Stimulated activated CD4-positive, alpha-beta T cell treated with anti-CD3 and anti-CD28 coated beads, TNF-alpha, amount 100 ng/mL, for 1 hour (primary cell): ENCODE measurements at places on chromosomes 4 and X.

GRCh38 chrX:29407357-29407756, 808.0 kb upstream of the MAGEB2 start:
- DNase-seq = no peak

GRCh38 chrX:13487731-13488505, 81.5 kb upstream of the EGFL6 start:
- no peak for DNase-seq

GRCh38 chr4:36997727-36998126, 246.8 kb upstream of the NWD2 start:
- DNase-seq = no peak

DNA sequence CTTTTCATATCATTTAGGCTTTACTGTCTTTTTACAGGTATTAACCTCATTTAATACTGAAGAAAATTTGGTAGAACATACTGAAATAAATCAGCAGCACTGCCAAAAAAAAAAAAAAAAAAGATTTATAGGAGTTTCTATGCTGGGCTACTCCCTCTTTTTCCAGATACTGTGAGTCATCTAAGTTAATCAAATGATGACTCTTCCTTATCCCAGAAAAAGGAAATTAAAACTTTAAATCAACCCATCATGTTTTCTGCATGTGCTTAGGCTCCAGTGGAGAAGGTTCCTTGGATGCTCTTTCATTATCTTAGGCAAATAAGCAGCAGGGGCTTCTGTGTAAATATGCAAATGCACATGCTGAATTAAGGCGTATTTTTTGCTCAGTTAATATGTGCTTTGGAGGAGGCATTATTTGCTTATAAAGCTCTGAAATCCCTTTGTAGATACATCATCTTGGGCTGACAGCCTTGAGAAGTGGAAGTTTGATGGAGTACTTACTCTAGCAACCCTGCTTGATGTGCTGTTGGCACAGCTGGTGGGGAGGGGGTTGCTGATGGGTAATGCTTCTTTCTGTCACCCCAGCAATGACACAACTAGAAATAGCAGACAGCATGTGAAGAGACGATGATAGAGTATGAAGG, 136.1 kb downstream of the C4orf33 start:
- DNase-seq = no peak

GRCh38 chrX:124256216-124256615, 76.2 kb upstream of the TEX13D start:
- no peak for DNase-seq

DNA sequence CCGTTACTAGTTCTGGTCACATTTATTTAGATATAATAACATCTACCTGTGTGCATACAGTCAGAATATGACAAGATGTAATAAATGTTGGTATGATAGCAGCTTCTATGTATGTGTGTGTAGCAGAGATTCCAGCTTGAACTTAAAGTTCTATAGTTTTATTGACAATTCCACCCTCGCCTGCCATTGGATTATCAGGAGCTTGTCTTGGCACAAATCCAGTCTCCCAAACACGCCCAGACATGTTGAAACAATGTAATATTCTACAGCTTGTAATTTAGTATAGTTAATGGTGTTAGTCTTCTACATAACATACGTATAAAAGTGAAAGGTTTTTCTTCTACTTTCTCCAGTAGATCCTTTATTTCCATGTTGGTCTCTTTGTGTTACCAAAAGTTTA, 44.4 kb downstream of the BBS12 start:
- no peak for DNase-seq

DNA sequence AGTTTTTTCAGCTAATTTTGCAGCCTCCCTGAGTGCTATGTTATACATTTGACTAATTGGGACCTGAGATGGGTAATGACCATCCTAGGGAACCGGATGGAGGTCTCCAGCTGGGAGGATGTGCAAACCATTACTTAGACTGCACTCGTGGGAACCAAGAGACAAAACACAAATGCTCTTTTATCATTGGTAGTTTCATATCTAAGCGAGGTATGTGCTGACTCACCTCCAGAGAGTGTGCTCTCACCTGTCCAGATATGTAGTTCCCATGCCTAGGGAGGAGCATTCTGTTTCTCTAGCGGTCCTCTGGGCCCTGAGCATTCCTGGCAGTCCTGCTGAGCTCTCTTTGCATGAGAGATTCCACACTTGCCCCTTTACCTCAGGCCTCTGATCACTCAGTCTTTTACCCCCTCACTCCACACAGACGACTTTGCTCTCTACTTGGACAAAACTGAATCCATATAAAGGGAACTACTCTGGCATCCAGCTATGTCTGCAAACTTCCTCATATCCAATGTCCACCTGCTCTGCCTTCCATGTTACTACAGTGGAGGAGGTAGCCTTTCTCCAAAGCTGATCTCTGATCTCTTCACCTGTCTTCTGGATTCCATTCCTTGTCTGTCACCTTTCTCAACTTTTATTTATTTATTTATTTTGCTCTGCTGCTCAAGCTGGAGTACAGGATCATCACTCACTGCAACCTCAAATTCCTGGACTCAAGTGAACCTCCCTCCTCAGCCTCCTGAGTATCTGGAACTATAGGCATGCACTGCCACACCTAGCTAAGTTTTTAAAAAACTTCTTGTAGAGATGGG, 88.4 kb downstream of the LRP2BP start:
- no peak for DNase-seq

GRCh38 chr4:115213716-115214115, 100.3 kb upstream of the NDST4 start:
- no peak for DNase-seq

GRCh38 chr4:158837527-158838141, 68.8 kb downstream of the FNIP2 start:
- DNase-seq = no peak

- no peak for DNase-seq
Measured at GRCh38 chr4:160745126-160745525, 1418.7 kb downstream of the FSTL5 start.

DNA sequence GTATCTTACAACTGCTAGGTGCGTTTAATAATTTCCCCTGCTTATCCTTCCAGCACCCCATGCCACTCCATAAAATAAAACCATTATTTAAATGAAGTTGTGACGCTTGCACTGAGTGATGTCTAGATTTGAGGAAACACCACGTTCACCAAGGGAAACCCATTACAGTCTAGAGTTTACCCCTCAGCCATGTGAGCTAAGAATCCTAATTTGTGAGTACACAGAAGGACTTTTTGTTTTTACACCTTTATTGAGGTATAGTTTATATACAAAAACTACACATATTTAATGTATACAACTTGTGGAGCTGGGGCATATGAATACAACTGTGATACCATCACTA, 326.8 kb downstream of the RAPGEF2 start:
- DNase-seq = no peak

- no peak for DNase-seq
Measured at GRCh38 chr4:6115746-6116586, 84.4 kb downstream of the JAKMIP1 start.
